Lung (tissue), 17 donors: ENCODE measurements at places on chromosomes 16 and 17. TPM values are rescaled to one million over a fixed set of nuclear protein-coding genes. Genes with fewer than 3 reads are reported as not detected.
A peak's percentile ranks its signal among the peaks of the same experiment; 100 is the strongest.

DNA sequence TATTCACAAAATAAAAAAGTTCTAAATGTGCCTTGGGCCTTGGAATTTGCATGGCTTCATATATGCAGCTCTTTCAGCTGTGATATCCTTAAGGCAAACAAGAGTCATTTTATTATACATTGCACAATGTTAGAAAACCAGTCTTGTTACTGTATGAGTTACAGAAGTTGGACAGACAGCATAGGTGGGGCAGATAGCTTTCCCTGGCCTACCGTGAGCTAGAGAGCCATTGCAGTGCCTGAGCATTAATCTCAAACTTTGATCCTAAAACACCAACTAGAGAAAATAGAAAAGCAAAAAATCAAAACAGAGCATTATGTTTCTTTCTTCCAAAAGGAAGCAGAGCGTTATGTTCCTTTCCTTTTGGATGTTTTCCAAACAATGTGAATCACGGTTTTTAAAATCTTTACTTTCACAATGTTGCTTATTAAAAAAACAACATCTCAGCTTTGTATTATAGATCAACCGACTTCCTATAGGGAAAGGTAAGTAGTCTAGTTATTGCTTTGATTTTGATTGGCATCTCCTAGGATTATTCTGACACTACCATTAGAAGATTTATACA is 32.2 kb downstream of the ARHGAP44 start:
- DNase-seq, result peak; percentile 8
- H3K27ac ChIP-seq, result peak overlapping the region; percentile 30
- H3K4me1 ChIP-seq, result no peaks in the 10 kb centered on the region
- no peaks in the 10 kb centered on the region for H3K36me3 ChIP-seq
- H3K27me3 ChIP-seq, result no peaks in the 10 kb centered on the region

The TRIM16 gene
- 17.8 TPM for polyA plus RNA-seq

GRCh38 chr16:55698331-55698730 is 42.5 kb downstream of the SLC6A2 start:
- no peaks in the 10 kb centered on the region for H3K27me3 ChIP-seq
- no peak overlapping the region for H3K4me3 ChIP-seq
- H3K27ac ChIP-seq, result no peak overlapping the region

The CES4A gene
- polyA plus RNA-seq, result 16.7 TPM

The TBC1D28 gene
- polyA plus RNA-seq, result not detected

DNA sequence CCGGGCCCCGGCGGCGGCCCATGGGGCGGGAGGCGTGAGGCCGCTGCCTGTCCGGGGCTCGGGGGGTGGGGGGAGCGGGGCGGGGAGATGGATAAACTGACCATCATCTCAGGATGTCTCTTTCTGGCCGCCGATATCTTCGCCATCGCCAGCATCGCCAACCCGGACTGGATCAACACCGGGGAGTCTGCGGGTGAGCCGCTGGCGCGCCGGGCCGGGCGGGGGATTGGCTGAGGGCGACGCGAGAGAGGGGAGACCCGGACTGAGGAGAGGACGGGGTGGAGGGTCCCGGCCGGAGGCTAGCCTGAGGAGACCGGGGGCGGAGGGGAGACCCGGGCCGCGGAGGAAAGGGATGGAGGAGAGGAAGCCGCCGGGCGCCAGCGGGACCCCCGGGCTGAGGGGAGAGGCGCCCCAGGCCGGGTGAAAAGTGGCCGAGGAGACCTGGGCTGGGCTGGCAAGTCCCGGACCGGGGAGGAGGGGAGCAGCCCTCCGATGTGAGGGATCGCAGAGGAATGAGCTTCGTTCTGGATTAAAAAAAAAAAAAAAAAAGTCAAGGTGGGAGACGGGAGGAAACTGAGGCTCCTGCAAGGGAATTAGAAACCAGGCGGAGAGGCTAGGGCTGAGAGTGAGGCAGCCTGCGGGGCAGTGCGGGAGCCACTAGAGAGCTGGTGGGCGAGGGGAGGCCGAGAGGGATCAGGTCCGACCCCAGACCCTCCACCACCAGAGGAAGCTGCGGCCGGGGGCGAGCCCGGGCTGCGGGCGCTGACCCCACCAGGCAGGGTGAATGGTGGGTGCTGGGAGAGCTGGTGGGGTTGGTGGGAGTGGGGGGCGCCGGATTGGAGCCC is 526 bp downstream of the MOSMO start:
- peaks cover 8% of the 10 kb centered on the region for H3K4me1 ChIP-seq
- no peak overlapping the region for H3K27ac ChIP-seq
- peak; percentile 44 for DNase-seq
- H3K27me3 ChIP-seq, result no peaks in the 10 kb centered on the region
- peak overlapping the region; percentile 98 for H3K4me3 ChIP-seq

The GPR139 gene
- polyA plus RNA-seq, result not detected

The RUSF1 gene
- 56.1 TPM for polyA plus RNA-seq

The KIF19 gene
- 4.2 TPM for polyA plus RNA-seq

GRCh38 chr16:82655720-82656490 is 29.1 kb downstream of the CDH13 start:
- no peaks in the 10 kb centered on the region for H3K36me3 ChIP-seq
- no peak overlapping the region for H3K27ac ChIP-seq
- peaks cover 2% of the 10 kb centered on the region for H3K27me3 ChIP-seq

- H3K4me3 ChIP-seq, result no peak overlapping the region
- H3K27ac ChIP-seq, result no peak overlapping the region
- no peak for DNase-seq
- H3K27me3 ChIP-seq, result no peaks in the 10 kb centered on the region
Measured at GRCh38 chr16:75065149-75065505, 51.5 kb downstream of the LDHD start.

The TP53TG3 gene
- not detected for polyA plus RNA-seq

GRCh38 chr17:57986841-57987580 is 1.0 kb downstream of the VEZF1 start:
- H3K36me3 ChIP-seq, result no peaks in the 10 kb centered on the region
- H3K27ac ChIP-seq, result peak overlapping the region; percentile 99
- DNase-seq, result peak; percentile 88
- H3K4me1 ChIP-seq, result peaks cover 61% of the 10 kb centered on the region

GRCh38 chr16:81632392-81633146 is 146.5 kb upstream of the PLCG2 start:
- no peaks in the 10 kb centered on the region for H3K27me3 ChIP-seq
- peaks cover 34% of the 10 kb centered on the region for H3K4me1 ChIP-seq
- no peaks in the 10 kb centered on the region for H3K36me3 ChIP-seq
- H3K4me3 ChIP-seq, result no peak overlapping the region
- DNase-seq, result no peak

The GPR179 gene
- polyA plus RNA-seq, result 0.06 TPM

The GRIN2A gene
- 0.02 TPM for polyA plus RNA-seq

The TSPOAP1 gene
- polyA plus RNA-seq, result 7.0 TPM

DNA sequence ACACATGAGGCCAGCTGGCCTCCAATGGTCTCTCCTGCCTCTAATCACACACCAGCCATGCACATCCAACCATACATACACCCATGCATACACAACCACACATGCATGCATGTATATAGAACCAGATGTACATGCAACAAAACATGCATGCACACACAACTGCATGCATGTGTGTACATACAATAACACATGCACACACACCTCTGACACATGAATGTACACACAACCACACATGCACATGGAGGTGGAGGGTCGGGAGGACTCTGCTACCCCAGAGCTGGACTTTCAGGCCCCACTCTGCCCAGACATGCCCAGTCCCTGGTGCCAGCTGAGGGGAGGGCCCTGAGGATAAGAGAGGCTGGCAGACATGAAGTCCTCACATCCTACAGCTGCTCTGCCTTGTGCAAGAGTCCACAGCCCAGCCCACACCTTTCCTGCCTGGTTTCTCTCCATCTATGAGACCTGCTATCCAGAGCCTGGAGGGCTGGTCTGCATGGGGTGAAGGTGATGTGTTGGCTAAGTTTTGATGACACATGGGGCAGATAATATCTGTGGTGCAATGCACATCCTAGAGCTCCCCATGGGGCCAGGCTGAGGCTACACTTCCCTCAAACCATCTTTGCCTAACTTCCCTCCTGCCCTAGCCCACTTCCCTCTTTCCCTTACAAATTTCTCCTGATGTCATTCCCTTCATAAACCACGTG is 50.9 kb upstream of the SDK2 start:
- H3K27me3 ChIP-seq, result no peaks in the 10 kb centered on the region
- H3K36me3 ChIP-seq, result no peaks in the 10 kb centered on the region
- no peak overlapping the region for H3K27ac ChIP-seq
- no peaks in the 10 kb centered on the region for H3K4me1 ChIP-seq
- no peak for DNase-seq

DNA sequence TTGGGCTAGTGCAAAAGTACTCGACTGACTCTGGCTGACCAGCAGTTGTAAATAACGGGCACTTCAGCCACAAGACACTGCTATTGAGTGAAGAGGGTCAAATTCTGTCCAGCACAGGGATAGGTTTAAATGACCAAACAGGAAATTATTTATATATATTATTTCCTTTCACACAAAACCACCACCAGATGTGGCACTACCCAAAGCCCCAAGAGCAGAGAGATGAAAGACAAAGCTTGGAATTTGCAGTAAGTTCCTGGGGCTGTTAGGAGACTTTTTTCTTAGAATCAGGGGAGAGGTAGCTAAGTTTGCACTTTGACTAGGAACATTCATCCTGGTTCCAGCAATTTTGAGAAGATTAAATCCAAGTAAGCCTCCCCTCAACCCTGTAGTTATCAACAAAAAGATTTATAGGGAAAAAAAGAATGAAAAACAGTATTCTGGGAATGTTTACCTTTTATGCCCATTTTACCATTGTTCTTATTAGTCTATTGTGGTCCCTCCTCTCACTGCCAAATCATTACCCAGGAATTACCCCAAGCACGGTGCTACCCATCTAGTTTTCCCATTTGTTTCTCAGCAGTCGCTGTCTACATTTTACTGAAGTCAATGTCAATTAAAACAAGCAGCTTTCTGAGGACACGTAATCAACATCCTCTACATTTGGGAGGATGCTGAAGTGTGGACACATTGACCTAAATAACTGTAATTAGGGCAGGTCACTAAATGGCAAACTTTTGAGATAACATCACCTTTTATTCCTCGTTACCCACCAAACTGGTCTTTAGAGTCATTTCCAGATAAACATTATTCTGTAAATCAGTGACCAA is 43.5 kb downstream of the GRB7 start:
- no peak overlapping the region for H3K27ac ChIP-seq
- peaks cover 5% of the 10 kb centered on the region for H3K4me1 ChIP-seq
- H3K27me3 ChIP-seq, result peaks cover 10% of the 10 kb centered on the region
- H3K4me3 ChIP-seq, result no peak overlapping the region
- no peaks in the 10 kb centered on the region for H3K36me3 ChIP-seq

GRCh38 chr17:67491009-67491680 is 114.1 kb downstream of the PITPNC1 start:
- DNase-seq, result peak; percentile 45
- H3K27ac ChIP-seq, result peak overlapping the region; percentile 86
- H3K36me3 ChIP-seq, result no peaks in the 10 kb centered on the region

The TRAPPC2L gene
- 106 TPM for polyA plus RNA-seq

DNA sequence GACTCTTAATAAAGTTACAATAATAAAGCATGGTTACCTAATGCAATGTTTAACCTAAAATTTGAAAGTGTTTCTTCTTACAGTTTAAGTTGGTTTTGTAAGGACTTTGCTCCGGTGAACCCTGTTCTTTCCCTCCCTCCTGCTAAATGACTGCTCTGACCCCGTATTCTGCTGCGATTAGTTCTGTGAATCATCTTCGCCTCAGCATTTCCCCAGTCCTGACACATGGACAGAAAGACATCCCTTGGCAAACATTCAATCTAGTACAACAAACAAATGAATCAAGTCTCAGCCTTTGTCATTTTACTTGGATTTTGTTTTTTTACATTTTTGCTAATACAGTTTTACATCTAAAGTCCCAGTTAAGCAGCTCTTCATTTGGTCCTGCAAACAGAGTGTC is 15.4 kb downstream of the KCNJ2 start:
- H3K4me1 ChIP-seq, result peaks cover 9% of the 10 kb centered on the region
- no peaks in the 10 kb centered on the region for H3K36me3 ChIP-seq
- no peak overlapping the region for H3K27ac ChIP-seq
- no peak overlapping the region for H3K4me3 ChIP-seq
- no peaks in the 10 kb centered on the region for H3K27me3 ChIP-seq
- DNase-seq, result no peak

The TCAP gene
- 1.2 TPM for polyA plus RNA-seq

DNA sequence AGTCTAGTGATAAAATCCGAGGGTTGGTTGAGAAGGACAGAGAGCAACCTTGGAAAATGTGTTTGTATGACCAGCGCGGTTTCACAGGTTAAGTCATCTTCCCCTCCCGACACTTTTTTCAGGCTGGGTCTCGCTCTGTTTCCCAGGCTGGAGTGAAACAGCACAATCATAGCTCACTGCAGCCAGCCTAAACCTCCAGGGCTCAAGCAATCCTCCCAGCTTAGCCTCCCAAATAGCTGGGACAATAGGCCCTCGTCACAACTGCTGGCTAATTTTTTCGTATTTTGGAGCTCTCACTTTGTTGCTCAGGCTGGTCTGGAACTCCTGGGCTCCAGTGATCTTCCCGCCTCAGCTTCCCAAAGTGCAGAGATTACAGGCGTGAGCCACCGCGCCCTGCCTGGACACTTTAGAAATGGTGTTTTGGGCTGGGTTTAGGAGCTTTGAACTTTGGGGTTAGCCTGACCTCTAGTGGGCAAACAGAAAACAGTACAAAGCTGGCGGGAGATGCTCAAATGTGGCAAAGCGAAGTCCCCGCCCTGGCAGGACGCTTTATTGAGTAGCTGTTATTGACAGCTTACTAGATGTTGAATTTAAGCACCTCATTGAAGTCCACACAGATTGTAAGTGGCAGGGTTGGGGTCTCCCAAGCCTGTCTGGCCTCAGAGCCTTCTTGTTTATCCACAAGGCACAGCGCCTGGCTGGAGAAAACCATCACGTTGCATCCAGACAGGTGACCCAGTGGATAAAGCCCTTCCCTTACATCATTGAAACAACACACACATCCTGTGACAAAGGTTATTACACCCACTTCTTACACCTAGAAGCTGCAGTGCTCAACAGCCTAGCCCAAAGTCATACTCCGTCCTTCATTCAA is 34.7 kb upstream of the RBBP6 start:
- no peaks in the 10 kb centered on the region for H3K27me3 ChIP-seq
- no peaks in the 10 kb centered on the region for H3K36me3 ChIP-seq
- no peak overlapping the region for H3K4me3 ChIP-seq

The KRT33B gene
- polyA plus RNA-seq, result not detected

GRCh38 chr16:1989209-1990100 is at the start of gene SYNGR3:
TSS of gene SYNGR3 (plus strand) at chr16:1989970. CDS start at chr16:1990103, 133 bp downstream.
- H3K27me3 ChIP-seq, result no peaks in the 10 kb centered on the region
- peaks cover 14% of the 10 kb centered on the region for H3K36me3 ChIP-seq
- no peak for DNase-seq
- H3K27ac ChIP-seq, result no peak within 1 kb of the TSS
- peaks cover 14% of the 10 kb centered on the region for H3K4me1 ChIP-seq

The TMEM238L gene
- polyA plus RNA-seq, result 0.05 TPM

- no peak overlapping the region for H3K4me3 ChIP-seq
- peaks cover 36% of the 10 kb centered on the region for H3K36me3 ChIP-seq
- DNase-seq, result no peak
- no peak overlapping the region for H3K27ac ChIP-seq
Measured at GRCh38 chr16:56382901-56383355, 42.4 kb downstream of the AMFR start.
